ENCODE measurements at places on chromosomes 1 and 21.

DNA sequence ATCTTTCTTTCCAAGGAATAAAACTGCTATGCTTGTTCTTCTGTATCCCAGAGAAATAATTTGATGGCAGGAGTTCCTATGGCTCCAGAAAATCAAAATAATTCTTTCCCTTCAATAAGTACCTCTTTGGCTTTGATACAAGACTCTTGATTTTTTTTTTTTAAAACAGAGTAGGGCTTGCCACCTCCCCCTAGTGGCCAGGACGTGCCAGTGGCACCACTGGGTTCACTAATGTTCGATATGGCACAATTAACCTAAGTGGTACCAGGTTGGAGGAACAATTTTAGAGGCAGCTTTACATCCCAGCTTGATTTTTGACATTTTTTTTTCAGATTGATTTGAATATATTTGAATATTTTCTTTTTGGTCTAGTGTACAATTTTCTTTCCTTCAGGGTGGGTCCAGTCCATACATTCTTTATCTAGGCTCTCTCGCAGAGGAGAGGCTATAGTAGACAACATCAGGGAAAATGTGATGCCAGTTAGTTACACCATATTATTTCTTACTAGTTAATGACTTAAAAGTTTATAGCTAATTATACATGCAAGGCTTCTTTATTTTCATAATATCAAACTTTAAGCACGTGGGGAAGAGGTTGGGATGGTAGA, 330.9 kb downstream of the S1PR1 start:
- DNase-seq: peak; percentile 9

DNA sequence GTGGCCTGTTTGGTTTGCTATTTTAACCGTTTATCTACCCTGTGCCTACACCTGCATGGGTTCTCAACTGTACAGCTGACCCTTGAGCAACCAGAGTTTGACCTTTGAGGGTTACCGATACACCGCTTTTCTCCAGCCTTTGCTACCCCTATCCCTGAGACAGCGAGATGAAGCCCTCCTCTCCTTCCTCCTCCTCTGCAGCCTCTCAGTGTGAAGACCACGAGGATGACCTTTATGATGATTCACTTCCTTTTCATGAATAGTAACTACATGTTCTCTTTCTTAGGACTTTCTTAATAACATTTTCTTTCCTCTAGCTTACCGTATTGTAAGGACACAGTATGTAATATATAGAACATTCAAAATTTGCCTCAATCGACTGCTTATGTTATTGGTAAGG, 14.5 kb upstream of the RNF187 start:
- DNase-seq: no peak

DNA sequence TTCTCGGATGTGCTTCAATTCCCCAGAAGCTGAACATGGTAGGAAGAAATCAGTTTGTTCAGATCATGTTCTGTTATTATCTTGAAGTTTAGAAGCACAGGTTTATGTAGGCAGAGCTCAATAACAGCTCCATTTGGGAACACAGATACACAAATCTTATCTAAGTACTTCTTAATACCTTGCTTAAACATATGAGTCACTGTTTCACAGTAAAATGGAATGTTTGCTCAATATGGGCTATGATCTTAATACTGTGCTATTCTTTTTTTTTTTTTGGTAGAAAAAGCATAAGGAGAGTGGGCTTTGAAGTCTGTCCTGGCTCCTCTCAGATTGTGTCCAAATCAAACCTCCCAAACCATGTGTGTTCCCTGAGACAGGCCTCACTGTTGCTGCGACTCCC, 13.4 kb downstream of the PROK1 start:
- DNase-seq: no peak

DNA sequence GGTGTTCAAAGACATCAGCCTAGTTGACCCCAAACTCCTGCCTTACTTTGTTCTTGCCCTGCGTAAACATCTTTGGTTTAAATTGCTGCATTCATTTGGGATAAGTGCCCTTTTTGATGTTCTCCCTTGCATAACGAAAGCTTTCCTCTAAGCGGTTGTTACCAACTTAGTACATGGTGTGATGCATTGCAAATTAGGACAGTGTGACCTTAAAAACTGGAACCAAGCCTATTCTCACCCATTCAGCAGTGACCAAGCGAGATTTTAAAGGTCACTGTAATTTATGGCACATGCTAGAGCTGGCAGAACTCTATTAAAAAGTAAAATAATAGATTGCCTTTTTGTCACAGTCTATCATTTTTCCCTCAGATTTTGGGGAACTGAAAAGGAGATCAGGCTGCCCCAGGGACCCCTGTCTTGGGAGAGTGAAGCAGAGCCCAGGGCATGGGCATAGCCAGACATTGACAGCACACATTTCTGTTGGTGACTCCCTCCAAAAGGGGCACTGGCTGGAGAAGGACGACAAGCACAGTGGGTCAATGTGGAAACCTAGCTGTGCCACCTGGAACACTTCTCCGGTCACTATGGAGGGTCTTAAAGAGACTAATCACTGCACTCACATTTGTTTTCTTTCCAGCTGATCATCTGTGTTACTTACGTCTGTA, 63.9 kb downstream of the KCNK1 start:
- no peak for DNase-seq

GRCh38 chr1:63669151-63669961, 76.1 kb downstream of the PGM1 start:
- DNase-seq: no peak

DNA sequence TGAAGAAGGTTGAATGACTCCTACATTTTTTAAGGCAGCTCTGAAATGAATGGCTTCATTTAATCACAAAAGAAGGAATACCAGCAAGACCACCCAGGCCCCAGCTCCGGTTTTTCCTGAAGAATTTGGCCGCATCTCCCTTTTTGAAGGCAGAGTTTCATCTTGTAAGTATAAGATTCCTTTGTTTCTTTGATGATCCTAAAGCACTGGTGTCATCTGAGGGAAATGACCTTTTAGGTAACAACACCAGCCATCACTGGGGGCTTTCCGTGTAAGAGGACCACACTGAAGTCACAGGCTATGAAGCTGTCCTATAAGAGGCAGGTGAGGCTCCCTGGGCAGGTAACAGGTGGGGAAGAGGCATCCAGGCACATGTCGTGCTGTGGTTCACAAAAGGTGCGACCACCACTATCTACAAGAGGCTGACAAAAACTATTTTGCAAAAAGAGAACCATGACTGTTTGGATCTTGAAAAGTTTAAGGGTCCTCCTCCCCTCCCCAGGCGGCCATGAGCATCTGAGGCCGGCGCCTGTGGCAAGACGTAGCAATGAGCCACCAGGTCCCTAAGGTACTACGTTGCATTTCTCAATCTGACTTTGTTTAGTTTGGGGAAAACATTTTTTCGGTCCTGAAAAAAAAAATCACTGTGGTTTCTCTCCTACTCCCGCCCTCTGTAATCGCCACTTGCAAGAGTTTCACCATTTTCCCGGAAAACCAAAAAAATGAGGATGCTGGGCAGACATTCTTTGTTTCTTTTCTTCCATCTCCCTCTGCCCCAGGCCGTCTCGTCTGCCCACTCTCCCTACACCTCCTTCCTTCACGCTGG, 46.3 kb upstream of the IRF2BP2 start:
- DNase-seq: no peak

GRCh38 chr1:155175281-155175926, 1.8 kb downstream of the TRIM46 start:
- no peak for DNase-seq

DNA sequence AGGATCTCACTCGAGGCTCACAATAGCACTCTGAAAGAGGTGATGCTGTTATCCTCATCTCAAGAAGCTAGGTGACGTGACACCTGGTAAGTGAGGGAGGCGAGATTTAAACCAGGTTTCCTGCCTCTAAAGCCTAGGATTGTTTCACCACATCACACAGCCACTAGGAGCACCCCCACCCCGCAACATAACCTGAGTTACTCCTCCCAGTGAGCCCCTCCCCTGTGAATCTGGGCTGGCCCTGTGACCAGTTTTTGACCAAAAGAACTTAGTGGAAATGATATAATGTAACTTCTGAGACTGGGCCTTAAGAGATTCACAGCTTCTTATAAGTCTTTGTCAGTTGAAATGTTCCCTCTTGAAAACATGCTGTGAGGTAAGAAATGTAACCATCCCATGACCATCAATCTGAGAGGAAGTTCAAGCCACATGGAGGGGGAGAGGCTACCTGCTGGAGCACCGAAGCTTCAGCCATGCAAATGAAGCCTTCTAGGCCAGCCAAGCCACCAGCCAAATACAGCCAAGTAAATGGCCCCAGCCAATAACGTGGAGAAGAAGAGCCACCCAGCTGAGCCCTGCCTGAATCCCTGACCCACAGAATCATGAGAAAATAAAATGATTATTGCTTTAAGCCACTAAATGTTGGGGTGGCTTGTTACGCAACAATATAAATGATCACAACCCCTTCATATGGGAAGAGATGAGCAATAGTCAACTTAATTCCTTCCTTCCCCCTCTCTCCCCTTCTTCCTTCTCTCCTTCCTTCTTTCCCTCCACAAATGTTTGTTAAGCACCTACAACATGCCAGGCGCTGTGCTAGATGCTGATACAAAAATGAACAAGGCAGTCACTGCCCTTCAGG, 61.0 kb upstream of the FAM20B start:
- no peak for DNase-seq

DNA sequence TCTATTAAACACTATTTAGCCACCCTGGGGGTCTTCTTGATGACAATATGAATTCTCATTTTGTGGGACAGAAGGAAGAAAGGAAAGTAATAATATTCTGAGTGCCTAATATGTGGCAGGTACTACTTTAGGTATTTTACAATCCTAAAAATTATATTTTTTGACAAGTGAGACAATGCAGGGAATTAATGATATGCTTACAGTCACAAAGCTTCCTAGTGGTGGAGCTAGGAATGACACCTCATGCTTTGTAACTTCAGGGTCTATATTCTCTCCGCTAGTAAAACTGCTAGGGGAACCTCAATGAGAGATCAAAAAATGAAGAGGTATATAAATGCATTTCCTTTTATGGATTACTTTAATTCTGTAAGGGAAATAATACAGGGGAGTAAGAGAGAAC, 44.3 kb downstream of the TPR start:
- DNase-seq: no peak

GRCh38 chr1:39839651-39840050, 43.7 kb downstream of the TRIT1 start:
- no peak for DNase-seq

DNA sequence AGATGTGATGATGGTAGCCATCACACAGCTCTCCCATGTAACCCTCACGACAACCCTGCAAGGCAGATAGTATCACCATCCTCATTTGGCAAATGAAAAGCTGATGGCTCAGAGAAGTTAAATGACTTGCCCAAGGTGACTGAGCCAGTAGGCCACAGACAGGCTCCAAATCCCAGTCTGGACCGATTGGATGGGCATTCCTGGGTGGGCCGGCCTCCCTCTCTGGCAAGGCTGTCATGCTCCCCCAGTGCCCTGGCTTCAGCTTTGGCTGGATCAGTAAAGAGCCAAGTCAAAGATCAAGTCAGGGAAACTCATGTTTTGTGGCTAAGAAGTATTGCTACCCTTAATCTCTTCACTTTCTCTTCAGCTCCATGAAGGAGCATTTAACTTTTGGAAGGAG, 41.2 kb downstream of the CDCP2 start:
- no peak for DNase-seq

DNA sequence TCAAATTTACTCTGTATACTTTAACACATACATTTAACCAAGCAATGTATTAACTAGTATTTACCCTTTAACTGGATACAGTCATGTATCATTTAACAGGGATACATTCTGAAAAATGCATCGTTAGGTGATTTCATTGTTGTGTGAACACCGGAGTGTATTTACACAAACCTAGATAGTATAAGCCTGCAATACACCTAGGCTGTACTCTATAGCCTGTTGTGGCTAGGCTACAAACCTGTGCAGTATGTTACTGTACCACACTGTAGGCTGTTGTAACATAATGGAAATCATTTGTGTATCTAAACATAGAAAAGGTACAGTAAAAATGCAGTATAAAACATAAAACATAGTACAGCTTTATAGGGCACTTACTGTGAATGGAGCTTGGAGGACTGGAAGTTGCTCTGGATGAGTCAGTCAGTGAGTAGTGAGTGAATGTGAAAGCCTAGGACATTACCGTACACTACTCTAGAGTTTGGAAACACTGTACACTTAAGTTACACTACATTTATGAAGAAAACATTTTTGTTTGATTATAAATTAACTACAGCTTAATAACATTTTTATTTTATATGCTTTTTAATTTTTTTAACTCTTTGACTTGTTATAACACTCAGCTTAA, 21.3 kb downstream of the RGS4 start:
- no peak for DNase-seq

GRCh38 chr1:67618285-67619018, 66.5 kb upstream of the GADD45A start:
- no peak for DNase-seq

DNA sequence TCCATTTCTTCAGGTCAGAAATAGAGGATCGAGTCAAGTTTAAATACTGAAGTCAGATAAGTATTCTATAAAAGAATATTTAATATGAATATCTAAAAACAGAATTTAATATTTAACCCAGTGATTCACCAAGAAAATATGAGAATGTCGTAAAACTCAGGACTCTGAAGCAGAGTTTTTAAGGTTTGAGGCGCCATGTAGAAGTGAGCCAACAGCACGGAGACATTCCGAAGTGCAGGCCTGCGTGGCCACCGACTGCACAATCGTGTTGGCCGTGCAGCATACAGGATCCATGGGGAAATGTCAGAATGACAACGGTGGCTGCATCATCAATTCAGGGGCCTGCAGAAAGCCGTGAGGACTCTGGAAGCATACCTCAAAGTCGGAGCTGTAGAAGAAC, 23.4 kb downstream of the MRAP start:
- no peak for DNase-seq

- no peak for DNase-seq
These were observed 47.6 kb downstream of the TGFB2 start for GRCh38 chr1:218392780-218393179.

- no peak for DNase-seq
These were observed 103.7 kb downstream of the NCAM2 start for GRCh38 chr21:21101911-21102310.

- DNase-seq: no peak
These were observed 24.3 kb upstream of the CLSTN1 start for GRCh38 chr1:9848022-9848421.

- DNase-seq: no peak
These were observed 4.4 kb downstream of the SLC19A1 start for GRCh38 chr21:45537746-45538291.

DNA sequence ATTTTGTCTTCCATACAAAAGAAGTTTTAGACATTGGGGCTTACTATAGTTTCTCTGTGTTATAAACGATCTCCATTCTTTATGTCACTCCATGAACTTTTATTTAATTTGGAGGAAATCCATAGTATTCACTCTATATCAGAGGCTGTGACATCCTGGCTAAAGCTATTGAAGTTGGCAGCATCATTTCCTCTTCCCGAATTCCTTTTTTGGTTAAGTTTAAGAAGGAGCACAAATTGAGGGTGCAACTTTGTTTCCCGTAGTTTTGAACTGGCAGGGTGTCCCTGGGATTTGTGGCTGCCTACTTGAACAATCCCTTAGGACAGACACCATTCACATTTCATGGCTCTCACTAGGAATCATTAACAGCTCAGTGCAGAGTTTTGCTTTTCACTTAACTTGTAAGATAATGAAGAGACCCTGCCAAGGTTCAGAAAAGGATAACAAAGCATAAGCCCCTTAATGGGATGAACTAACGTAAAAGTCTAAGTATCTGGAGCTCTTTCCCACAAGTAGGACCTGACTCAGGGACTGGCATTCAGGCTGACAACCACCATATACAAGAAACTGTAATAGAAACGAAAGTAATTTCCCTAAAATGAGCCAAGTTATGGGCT, 13.9 kb downstream of the S1PR1 start:
- DNase-seq: no peak

Measured in GM19239 (cell line).